A549 treated with CpdA at 1 μM for 4 hours (cell line): ENCODE measurements at places on chromosomes 11 and 22. TPM values are rescaled to one million over a fixed set of nuclear protein-coding genes. Genes with fewer than 3 reads are reported as not detected.

The CCDC157 gene
- total RNA-seq = 2.2 to 3.3 TPM (median 3.2 TPM) in 5 replicates

The ADM2 gene
- 0.49 to 0.87 TPM (median 0.50 TPM) in 5 replicates for total RNA-seq

The OAF gene
- 8.2 to 13.2 TPM (median 11.5 TPM) in 5 replicates for total RNA-seq

The LGALS12 gene
- total RNA-seq = not detected in 5 replicates

The CHCHD10 gene
- total RNA-seq = 75.0 to 180 TPM (median 165 TPM) in 5 replicates

The CXCR5 gene
- 0.14 to 0.28 TPM (median 0.19 TPM) in 4 of 5 replicates, not detected in the other for total RNA-seq

The AKIP1 gene
- total RNA-seq = 38.3 to 44.3 TPM (median 42.6 TPM) in 5 replicates

The CHRNA10 gene
- total RNA-seq = 0.52 to 1.5 TPM (median 1.1 TPM) in 5 replicates

The TTC38 gene
- 10.9 to 16.1 TPM (median 12.4 TPM) in 5 replicates for total RNA-seq

The KDM2A gene
- total RNA-seq = 46.8 to 52.5 TPM (median 50.2 TPM) in 5 replicates

The RASD2 gene
- 0.85 to 1.7 TPM (median 1.4 TPM) in 5 replicates for total RNA-seq
